ENCODE measurements at places on chromosomes 6 and 20. TPM values are rescaled to one million over a fixed set of nuclear protein-coding genes. Genes with fewer than 3 reads are reported as not detected.

GRCh38 chr20:33850159-33850558 lies 39.0 kb downstream of the CHMP4B start:
- DNase-seq: no peak

The TSBP1 gene
- polyA plus RNA-seq: not detected

The DNAH8 gene
- not detected for polyA plus RNA-seq

The NNAT gene
- polyA plus RNA-seq: 1.1 TPM

DNA sequence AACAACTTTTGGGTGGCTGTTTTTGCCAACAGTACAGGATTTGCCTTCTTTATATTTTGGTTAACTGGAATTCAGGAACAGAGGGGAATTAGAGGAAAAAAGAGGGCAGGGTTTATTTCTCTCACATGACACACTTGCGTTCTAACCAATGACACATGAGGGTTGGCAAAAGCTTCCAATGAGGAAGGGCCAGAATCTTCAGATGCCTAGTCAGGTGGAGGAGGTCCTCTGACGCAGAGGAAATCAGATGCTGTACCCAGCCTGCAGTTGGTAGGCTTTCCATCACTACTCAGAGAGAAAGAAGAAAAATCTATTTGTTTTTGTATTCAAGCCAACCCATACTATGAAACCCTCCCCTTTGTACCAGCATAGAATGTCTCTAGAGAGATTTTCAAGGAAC lies 20.8 kb downstream of the TM9SF4 start:
- no peak for DNase-seq

- DNase-seq: no peak
These were observed 50.9 kb upstream of the NXT1 start for GRCh38 chr20:23299673-23300050.

- no peak for DNase-seq
These were observed 21.2 kb upstream of the VSTM2L start for GRCh38 chr20:37881601-37882343.

DNA sequence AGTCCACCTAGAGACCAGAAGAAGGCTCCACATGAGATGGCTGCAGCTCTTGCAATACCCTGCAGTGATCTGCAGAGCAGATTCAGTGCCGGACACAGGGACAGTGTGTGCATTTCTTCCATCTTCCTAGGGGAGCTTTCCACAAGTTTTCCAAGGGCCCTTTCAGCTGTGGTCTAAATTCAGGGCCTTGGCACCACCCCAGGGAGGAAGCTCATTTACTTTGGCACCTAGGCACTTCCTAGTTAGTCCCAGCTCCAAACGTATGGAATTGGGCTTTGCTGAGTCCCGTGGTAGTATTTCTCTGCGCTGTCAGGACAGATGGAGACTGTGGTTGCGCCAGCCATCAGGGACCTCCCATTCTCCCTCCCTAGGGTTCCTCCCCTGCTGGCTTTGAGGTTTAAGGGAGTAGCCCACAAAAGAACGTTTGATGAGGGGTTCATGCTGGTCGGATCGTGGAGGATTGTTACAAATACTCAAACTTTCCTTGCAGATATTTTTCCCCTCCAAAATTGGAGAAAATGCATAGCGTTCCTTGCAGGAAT lies 182.3 kb upstream of the UST start:
- no peak for DNase-seq

The PACRG gene
- 3.7 TPM for polyA plus RNA-seq

The TRIM15 gene
- not detected for polyA plus RNA-seq

The PXT1 gene
- polyA plus RNA-seq: 0.45 TPM

- no peak for DNase-seq
These were observed 321.8 kb downstream of the HACE1 start for GRCh38 chr6:104537872-104538271.

GRCh38 chr20:10920396-10920795 lies 246.6 kb upstream of the JAG1 start:
- no peak for DNase-seq

DNA sequence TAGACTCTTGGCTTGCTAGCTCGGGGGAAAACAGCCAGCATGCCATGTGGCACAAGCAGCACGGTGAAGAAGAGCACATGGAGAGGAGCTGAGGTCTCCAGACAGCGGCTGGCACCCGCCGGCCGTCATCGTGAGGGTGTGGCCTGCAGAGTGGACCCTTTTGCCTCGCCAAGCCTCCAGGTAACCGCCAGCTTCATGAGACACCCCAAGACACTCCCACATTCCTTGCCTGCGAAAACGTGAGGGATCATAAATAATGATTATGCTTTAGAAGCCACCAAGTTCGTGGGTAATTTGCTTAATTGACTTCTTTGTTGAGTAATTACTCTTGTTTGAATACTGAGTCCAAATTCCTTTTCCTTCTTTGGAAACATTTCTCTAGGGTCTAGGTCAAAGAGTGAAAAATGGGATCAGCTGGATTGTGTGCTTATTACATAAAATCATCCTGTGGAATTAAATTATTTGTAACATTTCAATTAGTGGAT lies 23.2 kb downstream of the FAM50B start:
- DNase-seq: no peak

DNA sequence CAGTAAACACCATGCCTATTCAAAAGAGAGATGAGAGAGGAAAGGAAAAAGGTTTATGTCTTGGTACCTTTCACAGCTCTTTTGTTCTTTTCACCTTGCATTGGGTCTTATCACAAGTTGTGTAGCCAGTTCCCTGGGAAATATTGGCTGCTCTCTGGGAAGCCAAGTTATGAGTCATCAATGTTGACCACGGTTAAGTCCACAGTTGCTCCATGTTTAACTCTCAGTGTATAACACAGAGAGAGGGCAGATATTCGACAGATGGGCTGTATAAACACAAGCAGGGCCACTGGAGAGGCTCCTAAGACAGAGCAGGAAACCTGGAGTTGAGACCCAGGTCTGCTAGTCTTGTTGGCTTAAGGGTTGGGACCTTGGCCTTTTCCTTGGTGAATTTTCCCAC lies 718.6 kb downstream of the QKI start:
- peak; percentile 24 for DNase-seq

GRCh38 chr20:40806929-40807820 lies 118.1 kb upstream of the MAFB start:
- peak; percentile 70 for DNase-seq

The SFTA2 gene
- 1.8 TPM for polyA plus RNA-seq

DNA sequence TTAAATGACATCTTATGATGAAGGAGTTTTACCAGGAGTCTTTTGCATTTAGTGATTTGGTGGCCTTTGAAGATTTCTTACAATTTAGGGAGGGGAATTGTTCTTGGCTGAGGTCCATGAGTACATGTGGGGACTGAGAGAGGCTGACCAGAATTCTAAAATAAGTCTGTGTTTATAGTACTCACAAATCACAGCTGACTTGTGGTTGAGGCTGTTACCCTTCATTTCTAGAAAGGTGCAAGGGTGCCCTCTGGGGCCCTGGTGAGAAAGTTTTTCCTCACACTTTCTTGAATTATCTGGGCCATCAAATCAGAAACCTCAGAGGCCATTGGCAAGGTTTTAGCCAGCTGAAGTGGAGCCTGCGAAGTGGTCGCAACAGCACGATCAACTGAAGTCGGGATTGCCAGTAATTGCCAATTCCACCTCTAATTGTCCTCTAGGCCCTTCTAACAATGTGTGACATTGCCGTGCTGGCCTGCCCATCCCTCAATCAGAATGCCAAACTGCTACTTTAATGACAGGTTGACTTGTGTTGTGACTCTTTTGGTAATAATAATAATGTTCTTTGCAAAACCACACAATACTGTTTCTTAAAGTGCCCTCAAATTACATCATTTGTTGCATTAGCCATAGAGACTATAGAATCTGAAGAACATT lies 221.6 kb downstream of the OGFRL1 start:
- peak; percentile 80 for DNase-seq

The KIAA0408 gene
- polyA plus RNA-seq: 2.0 TPM

DNA sequence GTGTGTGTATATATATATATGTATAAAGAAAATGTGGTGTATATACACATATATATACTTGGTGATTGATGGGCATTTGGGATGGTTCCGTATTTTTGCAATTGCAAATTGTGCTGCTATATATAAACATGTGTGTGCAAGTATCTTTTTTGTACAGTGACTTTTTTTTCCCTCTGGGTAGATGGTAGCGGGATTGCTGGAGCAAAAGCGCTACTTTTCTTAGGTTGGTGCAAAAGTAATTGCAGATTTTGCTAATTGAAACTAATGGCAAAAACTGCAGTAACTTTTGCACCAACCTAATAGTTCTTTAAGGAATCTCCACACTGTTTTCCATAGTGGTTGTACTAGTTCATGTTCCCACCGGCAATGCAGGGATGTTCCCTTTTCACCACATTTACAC lies 135.4 kb downstream of the AHI1 start:
- DNase-seq: no peak

DNA sequence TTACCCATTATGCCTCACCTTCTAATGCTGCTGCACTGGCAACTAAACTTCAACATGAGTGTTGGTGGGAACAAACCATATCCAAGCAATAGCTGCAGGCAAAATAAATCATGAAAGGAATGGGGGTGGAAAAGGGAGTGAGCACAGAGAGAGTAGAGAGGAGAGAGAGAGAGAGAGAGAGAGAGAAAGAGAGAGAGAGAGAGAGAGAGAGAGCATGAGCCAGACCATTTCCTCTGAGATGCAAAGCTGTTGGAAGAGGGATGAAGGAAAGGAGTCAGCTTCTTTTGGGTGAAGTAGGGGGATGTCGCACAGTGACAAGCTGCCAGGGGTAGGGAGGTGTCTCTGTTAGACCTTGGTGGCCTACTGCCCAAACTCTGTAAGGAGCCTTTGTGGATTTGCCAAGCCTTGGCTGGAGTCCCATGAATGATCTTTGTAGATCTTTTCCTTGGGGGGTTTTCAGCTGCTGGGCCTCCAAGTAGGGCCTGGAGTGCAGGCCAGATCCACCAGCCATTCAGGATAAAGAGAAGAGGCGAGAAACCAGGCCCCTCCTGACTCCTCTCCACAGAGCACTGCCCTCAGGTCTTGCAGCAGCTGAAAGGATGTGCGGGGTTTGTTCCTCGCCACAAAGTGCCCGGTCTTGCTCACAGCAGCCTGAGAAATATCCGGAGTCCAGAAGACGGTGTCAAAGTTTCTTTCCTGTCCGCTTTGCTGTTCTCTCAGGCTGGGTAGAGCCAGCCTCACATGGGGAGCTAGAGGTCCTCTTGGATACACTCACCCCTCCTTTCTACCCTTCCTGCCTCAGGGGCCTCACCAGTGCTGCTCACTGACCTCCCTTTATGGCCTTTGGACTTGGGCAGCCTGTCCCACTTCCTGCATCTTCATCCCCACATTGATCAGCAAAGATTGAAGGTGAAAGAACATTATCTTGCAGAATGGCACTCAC lies 17.8 kb downstream of the BTBD3 start:
- no peak for DNase-seq

The UBD gene
- polyA plus RNA-seq: not detected

The TREML4 gene
- not detected for polyA plus RNA-seq

DNA sequence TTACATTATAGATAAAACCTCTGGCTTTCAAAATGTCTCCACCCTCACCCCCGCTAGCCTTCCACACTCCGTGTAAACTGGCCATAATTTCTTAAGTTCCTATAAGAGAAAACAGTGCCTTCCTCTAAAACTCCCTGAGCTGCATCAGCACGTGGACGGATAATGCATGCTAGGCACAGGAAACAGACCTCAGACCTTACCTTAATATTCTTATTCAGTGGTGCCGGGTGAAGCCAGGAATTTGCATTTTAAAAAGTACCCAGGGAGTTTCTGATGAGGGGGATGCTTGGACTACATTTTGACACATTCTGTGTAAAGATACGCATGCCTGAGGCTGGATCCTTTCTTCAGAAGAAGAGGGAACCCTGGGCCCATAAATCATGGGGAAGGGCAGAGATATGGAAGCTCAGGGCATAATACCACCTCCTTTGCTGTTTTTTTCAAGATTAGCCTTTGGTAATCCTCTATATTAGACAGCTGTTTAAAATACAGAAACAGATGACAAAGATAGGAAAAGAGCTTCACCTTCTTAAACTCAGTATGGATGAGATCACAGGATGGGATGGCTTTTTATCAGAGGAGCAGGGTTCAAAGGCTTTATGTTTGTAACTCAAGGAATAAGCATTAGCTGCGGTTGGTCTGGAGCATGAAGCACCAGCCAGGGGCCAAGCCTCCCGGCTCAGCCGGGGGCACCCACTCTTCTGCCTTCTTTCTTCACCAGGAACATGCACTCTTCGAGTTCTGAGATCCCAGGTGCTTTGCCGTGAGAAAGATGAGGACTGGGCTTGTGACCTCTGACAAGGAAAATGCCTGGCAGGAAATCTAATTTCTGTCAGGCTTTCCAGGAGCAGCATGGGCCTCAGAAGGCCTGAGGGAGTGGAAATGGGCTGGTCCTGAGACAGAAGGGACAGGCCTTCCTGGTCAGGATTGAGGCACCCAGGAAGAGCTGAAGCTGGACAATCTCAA lies 218.1 kb upstream of the SOX4 start:
- no peak for DNase-seq

DNA sequence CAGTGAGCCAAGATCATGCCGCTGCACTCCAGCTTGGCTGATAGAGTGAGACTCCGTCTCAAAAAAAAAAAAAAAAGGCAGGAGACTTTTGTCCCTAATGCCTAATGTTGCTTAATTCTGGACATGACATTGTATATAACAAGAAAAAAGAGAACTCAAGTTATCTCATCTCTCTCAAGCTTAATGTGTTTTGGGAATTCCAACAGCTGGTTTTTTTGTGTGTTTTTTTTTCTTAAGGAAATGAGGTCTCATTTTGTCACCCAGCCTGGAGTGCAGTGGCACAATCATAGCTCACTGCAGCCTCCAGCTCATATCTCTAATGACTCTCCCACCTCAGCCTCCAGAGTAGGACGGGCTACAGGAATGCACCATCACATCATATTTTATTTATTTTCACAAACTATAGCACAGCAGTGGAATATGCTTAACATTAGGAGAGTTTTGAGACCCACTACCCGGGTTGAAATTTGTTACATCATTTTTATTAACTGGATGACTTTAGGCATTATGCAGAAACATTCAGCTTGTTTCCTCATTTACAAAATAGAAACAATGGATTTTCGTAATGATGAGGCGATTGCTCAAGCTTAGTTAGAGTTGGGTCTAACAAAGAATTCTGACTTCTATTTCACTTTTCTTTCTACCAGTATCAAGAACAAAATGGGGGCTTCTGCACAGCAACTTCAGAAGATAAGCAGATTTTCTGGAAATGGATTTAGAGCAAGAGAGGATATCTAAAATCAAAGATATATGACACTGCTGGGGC lies 104.1 kb upstream of the BTN3A2 start:
- no peak for DNase-seq

The LAMA5 gene
- 168 TPM for polyA plus RNA-seq
